ENCODE measurements at places on chromosomes 1 and 21.

- DNase-seq: no peak
Measured at GRCh38 chr1:47618830-47619229, 181.0 kb downstream of the FOXD2 start.

GRCh38 chr1:235532360-235532759 is 28.1 kb upstream of the B3GALNT2 start:
- DNase-seq: no peak

- DNase-seq: no peak
Measured at GRCh38 chr21:35467566-35467965, 418.5 kb upstream of the RUNX1 start.

- no peak for DNase-seq
Measured at GRCh38 chr1:84687714-84688462, 2.4 kb downstream of the SSX2IP start.

DNA sequence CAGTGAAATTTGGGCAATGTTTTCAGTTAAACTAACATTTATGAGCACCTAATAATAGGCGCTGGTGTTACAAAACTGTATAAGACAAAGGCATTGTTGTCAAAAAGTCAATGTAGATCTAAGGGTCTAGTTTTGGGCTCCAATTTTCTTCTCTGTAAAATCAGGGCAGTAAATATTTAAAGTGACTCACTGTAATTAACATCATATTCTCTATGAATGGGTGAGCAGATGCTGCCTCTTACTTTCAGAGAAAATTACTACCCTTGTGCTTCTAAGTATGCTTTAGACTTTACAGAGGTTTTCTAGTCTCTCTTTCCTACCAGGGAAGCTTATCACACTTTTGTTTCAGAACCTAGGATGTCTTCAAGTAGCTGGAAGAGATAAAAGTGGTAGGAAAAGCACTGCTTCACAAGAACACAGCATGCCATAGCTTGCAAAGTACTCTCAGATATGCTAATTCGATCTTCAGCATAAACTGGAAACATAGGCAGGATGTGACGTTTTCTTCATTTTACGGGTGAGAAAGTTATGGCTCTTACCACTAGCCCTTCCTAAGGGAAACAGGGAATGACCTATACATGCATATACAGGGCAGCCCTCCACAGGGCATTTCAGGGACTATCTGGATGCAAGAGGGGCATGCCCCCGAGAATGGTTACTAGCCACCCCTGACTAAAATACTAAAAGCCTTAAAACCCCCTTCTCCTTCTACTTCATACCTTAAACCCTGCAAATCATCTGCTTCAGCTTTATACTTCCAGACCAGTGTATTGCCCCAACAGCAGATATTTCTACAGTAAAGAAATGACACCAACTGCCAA is 2.6 kb downstream of the C1orf116 start:
- DNase-seq: no peak

- no peak for DNase-seq
Measured at GRCh38 chr1:117347907-117348306, 19.3 kb upstream of the MAN1A2 start.

- no peak for DNase-seq
Measured at GRCh38 chr1:225691861-225692516, 39.1 kb upstream of the ENAH start.

DNA sequence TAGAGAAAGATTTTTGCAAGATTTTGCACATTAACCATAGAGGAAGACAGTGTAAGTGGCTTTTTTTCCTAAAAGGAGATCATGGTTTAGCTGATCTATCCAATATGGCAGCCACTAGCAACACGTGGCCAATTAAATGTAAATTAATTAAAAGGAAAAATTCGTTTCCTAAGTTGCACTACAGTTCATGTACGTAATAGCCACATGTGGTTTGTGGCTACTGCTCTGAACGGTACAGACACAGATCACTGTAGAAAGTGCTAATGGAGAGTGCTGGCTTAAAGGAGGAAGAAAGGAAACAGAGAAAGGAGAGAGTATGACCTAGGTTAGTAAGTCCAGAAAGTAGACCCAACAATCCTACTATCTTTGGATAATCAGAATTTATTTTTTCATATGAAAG is 170.8 kb downstream of the SIPA1L2 start:
- no peak for DNase-seq

Data from testis (tissue), 5 donors.